ENCODE measurements at places on chromosomes 3 and 15.

DNA sequence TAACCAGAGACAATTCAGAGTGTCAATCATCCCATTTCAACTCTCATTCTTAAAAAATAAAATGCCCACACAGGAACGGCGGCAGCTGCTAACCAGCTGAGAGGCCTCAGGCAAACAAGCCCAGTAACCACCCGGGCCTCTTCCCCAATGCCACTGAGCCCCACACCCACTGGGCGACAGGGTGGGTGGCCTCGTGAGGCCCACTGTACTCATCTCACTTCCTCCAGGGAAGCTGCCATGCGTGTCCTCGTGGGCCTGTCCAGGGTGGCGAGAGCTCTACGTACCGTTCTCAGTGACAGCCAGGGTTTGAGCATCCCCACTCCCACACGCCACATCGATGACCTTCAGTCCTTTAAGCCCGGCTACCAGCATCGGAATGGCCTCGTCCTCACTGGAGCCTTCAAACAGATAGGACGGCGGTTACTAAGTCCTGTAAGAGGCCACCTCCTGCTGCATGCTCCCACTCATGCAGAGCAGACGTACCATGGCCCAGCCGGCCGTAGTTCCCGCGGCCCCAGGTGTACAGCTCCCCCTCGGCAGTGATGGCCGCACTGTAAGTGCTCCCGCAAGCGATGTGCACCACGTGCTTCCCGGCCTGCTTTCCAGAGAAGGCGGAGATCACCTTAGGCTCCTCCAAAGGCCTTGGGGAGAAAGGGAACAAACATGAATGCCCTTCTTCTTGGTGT is 56.5 kb downstream of the HERC2 start:
- no peak for DNase-seq

DNA sequence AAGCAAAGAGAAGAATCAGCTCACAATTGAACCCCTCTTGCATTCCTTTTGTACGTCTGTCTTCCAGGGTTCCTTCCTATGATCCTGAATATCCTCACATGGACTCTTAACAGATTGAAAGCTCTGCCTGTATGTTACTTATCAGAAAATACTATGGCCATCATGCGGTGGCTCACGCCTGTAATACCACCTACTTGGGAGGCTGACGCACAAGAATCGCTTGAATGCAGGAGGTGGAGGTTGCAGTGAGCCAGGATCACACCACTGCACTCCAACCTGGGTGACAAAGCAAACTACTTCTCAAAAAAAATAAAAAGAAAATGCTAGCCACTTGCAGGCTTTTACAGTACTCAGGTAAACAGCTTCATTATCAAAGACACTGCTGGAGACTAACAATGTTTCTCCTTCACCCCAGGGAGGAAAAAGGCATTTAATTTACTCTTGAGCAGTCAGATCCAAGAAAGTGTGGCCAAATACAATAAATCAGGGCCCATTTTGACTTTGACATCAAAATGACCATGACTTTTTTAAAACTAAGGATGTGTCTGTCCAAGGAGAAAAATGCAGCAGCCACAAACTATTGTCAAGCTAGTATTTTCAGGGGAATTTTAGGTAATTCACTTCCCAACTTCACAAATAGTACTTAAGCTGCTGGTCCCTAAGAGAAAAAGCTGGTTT is 27.3 kb downstream of the NPTN start:
- no peak for DNase-seq

- DNase-seq = peak; percentile 27
Observed at GRCh38 chr3:183515968-183516851, 39.3 kb downstream of the KLHL6 start.

- no peak for DNase-seq
Observed at GRCh38 chr3:72214066-72214951, 429.4 kb upstream of the PROK2 start.

DNA sequence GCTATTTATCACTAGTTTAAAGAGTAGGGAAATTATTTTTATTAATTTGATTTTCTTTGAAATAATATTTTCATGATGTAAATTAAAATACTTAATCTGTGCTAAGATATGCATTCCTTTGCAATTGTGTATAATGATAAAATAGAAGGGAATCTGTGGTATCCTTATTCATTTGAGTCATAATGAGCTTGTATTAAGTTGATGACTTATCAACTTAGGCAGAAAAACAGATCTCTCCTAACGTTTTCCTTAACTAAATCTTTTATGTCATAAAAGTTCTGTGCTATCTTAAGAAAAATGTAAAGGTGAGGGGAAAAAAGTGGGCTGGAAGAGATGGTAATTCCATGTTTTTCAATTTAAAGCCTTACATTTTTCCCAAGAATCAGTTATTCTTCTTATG is 1.9 kb downstream of the FGF7 start:
- no peak for DNase-seq

DNA sequence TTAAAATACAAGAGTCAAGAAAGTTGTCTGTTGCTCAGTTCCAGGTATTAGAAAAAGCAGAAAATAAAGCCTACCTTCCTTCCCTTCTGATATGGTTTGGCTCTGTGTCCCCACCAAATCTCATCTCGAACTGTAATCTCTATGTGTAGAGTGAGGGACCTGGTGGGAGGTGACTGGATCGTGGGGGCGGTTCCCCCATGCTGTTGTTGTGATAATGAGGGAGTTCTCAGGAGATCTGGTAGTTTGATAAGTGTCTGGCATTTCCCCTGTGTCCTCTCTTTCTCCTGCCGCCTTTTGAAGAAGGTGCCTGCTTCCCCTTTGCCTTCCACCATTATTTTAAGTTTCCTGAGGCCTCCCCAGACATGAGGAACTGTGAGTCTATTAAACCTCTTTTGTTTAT is 288.8 kb upstream of the LMCD1 start:
- DNase-seq = no peak

- no peak for DNase-seq
Observed at GRCh38 chr3:87390353-87390752, 114.0 kb upstream of the POU1F1 start.

DNA sequence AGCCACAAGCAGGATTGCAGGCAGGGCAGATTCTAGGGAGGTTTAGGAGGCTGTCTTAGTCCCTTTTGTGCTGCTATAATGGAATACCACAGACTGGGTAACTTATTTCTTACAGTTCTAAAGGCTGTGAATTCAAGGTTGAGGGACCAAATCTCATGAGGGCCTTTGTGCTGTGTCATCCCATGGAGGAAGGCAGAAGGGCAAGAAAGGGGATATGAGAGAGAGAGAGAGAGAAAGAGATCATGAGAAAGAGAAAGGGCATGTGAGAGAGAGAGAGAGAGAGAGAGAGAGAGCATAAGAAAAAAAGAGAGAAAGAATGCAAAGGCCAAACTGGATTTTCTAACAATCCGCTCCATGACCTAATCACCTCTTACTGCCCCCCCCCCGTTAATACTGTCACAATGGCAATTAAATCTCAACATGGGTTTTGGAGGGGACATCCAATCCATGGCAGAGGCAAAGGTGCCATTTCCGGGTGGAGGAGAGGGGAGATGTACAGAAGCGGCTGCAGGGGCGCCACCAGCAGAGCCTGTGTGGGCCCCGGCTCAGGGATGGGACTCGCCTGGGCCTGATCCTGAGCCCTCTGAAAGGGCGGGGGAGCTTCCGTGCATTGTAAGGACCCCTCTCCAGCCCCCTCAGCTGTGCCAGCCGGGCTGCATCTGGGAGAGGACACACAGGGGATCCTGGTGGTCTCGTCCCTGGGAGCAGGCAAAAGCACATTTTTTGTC is 20.5 kb downstream of the MRPS11 start:
- no peak for DNase-seq

GRCh38 chr15:96102631-96103030 is 227.9 kb upstream of the NR2F2 start:
- no peak for DNase-seq

DNA sequence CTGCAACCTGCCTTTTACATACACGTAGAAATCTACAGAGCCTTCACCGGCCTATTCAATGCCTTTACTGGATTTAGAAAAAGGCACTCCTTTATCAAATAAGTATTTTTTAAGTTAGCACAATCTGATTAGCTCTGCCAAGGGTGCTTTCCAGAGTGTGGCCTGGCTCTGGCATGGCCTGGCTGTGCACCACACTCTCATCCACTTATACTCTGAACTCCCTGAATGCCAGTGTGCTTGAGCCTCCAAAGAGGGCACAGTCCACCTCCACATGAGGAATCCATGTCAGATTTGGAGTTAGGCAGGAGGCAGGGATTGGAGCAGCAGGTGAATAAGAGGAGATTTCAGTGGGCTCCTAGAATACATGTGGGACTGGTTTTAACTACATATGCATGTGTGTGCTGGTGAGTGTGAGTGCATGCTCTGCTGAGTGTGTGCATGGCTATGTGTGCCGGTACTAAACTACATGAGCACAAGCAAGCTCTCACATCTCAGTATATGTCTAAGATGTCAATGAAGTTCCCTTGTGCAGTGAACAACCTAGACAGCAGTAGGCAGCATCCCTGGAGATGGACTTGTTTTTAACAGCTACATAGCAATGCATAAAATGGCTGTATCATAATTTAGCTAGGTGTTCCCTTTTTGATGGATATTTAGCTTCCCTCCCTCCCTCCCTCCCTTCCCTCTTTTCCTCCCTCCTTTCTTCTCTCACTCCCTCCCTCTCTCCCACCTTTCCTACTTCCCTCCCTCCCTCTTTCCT is 17.8 kb upstream of the ZFAND6 start:
- no peak for DNase-seq

DNA sequence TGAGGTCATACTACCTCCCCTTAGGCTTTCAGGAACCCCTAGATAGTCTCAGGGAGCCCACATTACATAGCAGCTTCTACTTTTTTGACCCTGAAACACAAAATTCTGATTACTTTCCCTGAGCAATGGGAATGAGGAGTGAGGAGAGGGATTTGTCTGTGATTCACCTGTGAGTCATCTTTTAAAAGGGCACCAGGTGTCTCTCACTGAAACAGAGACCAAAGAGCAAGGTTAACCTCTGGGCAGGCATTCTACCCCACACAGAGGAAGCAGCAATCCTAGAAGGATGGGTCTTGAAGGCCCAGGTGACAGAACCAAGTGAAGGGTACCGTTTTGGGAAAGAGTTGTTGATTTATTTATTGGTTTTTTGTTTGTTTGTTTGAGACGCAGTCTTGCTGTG is 31.1 kb upstream of the UBE2E2 start:
- DNase-seq = no peak

DNA sequence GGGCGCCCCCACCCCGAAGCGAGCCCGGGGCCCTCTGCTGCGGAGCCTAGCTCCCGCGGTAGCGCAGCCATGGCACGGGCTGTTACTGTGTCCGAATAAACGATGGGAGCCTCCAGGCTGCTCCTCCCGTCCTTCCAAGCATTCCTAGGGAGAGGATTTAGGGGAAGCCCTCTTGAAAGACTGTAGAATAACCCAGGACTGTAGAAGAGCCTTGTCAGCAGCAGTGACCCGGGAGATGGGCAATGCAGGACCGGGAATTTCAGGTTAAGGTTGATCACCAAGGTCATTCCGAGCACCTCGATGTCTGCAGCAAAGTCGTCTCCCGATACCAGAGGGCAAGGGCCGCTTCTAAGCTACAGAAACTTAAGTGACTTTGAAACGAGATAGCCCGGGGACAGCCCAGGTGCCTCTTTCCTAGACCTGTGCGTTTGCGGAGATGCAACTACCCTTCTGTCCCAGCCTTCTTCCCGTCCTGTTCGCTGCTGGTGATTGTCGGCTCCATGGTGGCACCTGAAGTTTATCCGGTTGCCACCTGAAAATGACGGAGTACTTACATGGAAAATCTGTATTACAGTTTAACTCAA is 753 bp upstream of the MYO5A start:
- DNase-seq = no peak

- DNase-seq = no peak
Observed at GRCh38 chr3:14802381-14802731, 16.4 kb upstream of the FGD5 start.

DNA sequence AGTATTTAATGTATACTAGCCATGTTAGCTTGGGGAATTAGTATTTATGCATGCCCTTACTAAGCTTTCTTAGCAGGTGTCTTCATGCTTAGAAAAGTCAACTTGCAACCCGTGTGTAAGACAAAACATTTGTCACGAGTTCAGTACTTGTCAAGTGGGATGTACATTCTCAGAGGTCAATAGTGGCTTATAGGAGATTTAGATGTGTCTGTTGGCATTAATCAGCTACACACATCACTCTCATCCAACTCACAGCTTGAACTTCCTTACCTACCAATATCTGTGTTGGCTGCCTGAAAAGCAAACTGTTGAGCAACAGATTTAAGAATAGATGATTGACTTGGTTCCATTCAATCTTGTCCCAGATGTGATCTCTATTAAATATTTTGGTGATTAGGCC is 109.5 kb downstream of the ROBO2 start:
- no peak for DNase-seq

GRCh38 chr3:123353850-123354233 is 95.0 kb downstream of the ADCY5 start:
- DNase-seq = no peak

GRCh38 chr3:113832477-113833164 is 6.0 kb upstream of the GRAMD1C start:
- DNase-seq = no peak

GRCh38 chr3:55868347-55868746 is 381.2 kb upstream of the WNT5A start:
- no peak for DNase-seq

DNA sequence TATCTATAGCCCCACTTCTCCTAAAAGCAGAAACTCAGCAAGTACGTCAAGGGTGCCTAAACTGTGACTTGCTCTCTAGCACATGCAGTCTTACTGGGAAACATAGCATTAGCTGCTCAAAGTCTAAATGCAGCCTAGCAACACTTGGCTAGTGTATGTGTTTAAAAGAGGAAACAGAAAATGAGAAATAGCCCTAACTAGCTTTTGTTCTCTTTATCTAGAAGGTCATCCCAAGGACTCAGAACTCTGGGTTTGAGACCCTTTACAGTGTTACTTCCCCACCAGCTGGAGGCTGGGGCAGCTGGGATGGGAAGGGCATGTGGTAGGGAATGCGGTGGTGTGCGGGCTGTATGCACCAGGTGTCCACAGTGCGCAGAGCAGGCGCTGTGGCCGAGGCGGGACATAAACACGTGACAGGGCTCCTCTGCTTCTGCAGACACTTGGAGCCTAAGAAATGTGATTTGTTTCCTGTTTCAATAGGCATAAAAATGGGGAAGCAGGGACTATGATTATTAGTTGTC is 13.3 kb downstream of the ETV5 start:
- DNase-seq = no peak

GRCh38 chr3:155323063-155323666 is 29.7 kb upstream of the STRIT1 start:
- DNase-seq = no peak

- no peak for DNase-seq
Observed at GRCh38 chr15:84934942-84935729, 46.5 kb upstream of the PDE8A start.

DNA sequence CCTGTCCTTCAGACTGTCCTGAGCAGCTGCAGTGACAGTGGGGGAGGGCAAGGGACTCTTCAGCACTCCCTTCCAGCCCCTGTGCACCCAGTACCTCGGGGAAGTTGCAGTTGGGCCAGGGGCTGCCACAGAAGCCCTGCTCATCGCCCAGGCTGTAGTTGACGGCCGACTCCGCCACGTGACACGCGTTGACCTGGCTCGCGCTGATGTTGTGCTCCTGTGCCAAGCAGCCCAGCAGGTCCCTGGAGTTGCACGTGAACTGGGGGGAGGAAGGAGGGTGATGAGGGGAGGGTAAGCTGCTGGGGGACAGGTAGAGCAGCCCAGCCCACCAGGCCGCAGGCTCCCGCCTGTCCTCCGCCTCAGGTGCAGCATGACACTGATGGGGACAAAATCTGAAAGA is 101.2 kb downstream of the SEC22A start:
- no peak for DNase-seq
